ENCODE measurements at places on chromosomes 6 and 20. TPM values are rescaled to one million over a fixed set of nuclear protein-coding genes. Genes with fewer than 3 reads are reported as not detected.

The B4GALT5 gene
- total RNA-seq = 6.8 TPM

The LGSN gene
- total RNA-seq = 0.14 TPM

The FGD2 gene
- total RNA-seq = 8.5 TPM

The UTRN gene
- 59.7 TPM for total RNA-seq

The MROH8 gene
- 2.8 TPM for total RNA-seq

Data from thymus (tissue), 14 donors.